ENCODE measurements at places on chromosomes 11 and 22.

- no peak for DNase-seq
Observed at GRCh38 chr11:68051191-68052136, 12.6 kb downstream of the TCIRG1 start.

- no peak for DNase-seq
Observed at GRCh38 chr22:21902296-21903087, 35.0 kb upstream of the MAPK1 start.

DNA sequence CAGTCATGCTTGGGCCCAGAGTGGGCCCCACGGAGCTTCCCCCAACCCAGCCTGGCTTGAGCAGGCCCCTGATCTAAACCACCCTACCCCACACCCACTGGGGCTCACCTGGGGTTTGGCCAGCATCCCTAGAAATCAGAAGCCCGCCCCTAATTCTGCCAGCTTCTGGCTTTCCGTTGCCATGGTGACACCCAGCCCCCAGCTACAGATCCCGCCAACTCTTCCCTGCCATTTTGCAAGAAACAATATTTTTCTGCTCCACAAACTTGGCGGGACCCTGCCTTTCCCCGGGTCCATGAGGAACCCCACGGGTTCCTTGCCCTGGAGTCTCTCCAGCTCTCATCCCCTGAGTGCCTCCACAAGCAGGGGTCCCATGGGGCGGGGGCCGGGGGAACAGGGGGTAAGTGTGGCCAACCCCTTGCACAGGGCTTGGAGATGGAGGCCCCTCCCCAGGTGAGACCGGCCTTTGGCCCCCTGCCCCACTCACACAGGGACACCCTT is 90.0 kb downstream of the CDKN1C start:
- DNase-seq, result no peak

DNA sequence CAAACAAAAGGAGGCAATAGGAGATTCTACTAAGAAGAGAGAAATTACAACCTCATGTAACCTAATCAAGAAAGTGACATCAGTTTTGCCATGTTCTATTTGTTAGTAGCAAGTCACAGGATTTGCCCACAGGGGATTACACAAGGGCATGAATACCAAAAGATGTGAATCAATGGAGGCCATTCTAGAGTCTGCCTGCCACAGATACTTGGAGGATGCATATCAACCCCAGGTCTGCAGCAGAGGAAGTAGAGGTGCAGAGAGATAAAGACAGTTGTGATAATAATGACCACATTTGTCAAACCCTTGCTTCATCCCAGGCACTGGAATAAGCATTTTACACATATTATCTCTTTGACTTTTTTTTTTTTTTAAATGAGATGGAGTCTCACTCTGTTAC is 2.4 kb upstream of the ASCC2 start:
- DNase-seq, result no peak
